Progenitor cell of endocrine pancreas (in vitro differentiated cells): ENCODE measurements at places on chromosomes 6 and 20.

DNA sequence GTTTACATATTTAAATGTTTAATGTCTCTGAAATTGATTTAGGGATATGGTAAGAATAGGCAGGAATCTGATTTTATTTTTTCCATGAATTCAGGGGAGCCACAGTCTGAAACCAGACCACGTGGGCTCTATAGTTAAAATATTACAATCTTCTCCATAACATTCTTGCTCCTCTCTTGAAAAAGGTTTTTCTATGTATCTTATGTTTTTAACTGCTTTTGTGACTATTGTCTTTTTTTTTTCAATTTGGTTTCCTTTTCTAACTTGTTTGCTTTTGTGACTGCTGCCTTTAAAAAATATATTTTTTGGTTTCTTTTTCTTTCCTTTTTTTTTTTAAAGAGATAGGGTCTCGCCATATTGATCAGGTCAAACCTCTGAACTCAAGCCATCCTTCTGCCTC is 40.1 kb downstream of the TNFAIP3 start:
- no peak for DNase-seq

GRCh38 chr6:13528777-13529343 is 41.5 kb upstream of the GFOD1 start:
- DNase-seq = no peak

DNA sequence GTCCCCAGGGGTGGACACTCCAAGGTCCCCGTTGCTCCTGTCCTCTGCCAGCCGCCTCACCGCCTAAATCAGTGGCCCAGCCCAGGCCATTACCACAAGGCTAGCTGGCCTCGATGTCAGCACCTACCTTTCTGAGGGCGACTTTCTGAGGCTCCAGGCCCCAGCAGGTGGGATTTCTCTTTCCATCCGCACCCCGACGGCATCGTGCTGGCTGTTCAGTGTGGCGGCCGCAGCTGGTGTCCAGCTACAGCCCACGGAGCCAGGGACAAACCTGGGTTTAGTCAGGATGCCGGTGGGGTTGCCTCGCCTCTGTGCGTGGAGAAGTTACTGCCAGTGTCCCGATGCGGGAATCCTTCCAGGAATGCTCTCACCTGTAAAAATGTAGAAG is 60.8 kb downstream of the ERMARD start:
- DNase-seq = no peak

DNA sequence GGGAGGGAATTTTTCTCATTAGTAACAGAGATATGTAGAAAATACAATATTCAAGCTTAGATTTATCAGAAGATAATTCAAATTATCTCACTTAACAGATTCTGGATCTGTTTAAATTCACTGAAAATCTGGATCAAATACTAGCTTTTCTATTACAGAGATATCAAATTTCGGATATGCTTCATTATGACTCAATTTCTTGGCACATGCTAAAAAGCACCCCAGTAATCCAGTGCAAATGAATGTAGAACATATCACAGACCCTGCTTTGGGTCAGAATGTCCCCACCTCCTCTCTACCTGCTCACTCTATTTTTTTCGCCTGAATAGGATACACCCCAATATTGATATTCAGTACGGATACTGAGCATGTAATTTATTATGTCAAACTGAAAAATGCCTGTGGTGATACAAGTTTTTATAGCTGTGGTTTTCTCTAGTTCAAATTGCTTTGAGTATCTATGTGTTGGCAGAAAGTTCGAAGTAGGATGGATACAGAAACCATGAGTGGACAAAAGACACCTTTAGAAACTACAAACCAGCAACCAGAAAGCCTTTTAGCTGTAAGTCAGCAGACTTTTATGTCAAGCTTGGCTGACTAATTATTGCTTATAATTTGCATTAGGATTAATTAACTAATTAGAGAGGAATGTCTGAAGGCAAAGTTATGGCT is 290.0 kb downstream of the TFAP2B start:
- no peak for DNase-seq

GRCh38 chr20:5735845-5736510 is 14.2 kb upstream of the SHLD1 start:
- no peak for DNase-seq

DNA sequence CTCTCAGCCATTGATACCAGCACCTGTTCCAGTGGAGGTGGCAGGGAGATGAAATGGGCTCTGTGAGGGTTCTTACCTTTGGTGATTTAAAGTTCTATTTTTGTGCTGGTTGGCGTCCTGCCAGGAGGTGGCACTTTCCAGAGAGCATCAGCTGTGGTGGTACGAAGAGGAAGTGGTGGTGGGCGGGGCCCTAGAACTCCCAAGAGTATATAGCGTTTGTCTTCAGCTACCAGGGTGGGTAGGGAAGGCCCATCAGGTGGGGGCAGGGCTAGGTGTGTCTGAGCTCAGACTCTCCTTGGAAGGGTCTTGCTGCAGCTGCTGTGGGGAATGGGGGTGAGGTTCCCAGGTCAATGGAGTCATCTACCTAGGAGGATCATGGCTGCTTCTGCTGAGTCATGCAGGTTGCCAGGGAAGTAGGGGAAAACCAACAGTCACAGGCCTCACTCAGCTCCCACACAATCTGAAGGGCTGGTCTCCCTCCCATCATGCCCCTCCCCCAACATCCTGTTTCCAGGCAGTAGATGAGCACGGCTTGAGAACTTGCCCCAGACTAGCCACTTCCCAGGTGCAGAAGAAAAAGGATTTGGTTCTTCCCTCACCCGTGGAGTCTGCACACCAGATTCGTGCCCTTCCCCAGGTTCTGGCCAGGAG is 46.6 kb downstream of the MOXD1 start:
- DNase-seq = no peak

- no peak for DNase-seq
These were observed 1.0 kb downstream of the TRERF1 start for GRCh38 chr6:42450477-42451332.

GRCh38 chr20:46587986-46588385 is 37.5 kb upstream of the OCSTAMP start:
- DNase-seq = no peak

DNA sequence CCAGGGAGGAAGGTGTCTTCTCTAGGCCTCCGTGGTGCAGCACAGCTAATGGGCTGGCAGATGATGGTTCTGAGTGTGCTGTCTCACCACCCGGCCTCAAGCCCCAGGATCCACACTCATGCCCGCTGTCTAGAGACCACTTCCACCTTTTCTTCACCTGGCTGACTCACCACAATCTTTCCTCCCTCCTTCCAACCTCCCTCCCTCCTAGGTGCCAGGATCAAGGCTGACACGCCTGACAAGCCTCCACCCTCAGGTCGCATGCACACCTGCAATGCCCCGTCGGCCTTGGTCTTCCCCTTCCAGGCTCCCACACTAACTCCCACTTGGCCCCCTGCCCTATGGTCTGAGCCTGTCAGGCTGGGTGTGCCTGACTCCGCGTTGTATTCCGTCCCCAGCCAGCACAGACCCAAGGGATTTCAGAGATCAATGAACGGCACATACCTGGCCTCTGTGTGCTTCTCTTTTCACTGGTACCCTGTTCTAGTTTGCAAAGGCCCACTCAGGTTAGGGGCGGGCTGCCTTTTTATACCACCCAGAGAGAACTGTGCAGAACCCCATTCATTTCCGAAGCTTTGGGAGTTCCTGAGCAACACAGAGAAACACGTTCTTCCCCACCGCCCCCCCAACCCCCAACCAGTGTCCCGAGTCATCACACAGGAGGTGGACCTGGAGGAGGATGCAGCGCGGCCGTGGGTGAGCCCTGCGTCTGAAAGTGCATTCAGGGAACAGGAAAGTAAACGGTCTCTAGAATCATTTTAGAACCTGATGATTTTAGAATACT is 39.3 kb downstream of the PMEPA1 start:
- DNase-seq = no peak

- no peak for DNase-seq
These were observed 96.4 kb upstream of the MRPS10 start for GRCh38 chr6:42313941-42314570.

DNA sequence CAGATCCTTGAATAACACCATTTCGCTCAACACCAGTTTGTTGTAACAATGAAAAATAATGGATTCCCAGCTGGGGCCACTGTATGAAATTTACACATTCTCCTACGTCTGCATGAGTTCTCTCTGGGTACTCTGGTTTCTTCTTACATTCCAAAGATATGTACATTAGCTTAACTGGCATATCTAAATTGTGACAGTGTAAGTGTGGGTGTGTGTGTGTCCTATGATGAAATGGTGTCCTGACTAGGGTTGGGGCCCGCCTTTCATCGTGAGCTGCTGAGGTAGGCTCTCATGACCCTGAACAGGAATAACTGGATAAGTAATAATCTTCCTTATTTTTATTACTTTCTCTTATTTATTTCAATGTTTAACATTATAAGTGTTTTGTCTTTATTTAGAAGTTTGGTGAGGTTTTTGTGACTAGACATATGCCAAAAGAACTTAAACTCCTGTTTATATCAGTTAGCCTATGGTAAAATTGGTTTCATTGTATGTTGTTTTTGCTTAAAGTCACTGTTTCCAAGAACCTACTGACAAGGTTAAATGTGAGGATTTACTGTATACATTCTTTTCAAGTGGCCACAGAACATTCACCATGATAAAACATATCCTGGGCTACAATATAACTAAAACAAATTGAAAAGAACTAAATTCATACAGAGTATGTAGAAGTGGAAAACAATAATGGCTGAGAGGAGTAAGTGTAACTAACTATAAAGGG is 42.4 kb downstream of the RBL1 start:
- no peak for DNase-seq

DNA sequence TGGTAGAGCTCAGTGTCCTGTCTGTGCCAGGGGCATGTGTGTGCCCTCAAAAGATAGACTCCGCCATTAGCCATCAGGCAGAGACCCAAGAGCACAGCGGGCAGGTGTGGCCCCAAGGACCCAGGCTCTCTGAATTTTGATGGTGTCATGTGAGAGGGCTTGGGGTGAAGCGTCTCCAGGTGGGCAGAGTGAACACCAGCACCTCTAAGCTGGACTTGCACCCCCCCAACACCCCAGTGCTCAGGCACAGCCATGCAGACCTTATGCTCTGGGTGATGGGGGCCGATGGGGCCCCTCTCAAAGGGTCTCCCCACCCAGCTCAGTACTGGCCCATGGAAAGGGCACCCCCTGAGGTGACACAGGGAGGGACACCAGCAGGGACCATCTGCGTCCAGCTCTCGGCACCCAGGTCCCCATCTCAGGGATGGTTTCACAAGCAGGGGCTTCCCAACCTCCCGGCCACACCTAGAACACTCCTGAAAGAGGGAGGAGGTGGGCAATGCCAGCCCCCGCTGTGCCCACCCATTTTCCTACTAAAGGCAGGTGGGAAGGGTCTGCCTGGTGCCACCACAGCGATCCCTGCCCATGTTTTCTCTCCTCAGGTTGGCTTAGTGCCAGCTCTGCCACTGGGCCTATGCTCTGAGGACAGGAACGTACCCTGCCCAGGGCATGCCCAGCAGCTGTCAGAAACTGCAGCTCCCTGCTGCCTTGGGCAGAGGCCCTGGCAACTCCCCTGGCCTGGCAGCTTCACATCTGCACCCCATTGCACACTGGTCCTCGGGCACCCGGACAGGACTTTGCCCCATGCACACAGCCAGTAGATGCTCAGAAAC is 3.5 kb downstream of the CST7 start:
- DNase-seq = no peak

DNA sequence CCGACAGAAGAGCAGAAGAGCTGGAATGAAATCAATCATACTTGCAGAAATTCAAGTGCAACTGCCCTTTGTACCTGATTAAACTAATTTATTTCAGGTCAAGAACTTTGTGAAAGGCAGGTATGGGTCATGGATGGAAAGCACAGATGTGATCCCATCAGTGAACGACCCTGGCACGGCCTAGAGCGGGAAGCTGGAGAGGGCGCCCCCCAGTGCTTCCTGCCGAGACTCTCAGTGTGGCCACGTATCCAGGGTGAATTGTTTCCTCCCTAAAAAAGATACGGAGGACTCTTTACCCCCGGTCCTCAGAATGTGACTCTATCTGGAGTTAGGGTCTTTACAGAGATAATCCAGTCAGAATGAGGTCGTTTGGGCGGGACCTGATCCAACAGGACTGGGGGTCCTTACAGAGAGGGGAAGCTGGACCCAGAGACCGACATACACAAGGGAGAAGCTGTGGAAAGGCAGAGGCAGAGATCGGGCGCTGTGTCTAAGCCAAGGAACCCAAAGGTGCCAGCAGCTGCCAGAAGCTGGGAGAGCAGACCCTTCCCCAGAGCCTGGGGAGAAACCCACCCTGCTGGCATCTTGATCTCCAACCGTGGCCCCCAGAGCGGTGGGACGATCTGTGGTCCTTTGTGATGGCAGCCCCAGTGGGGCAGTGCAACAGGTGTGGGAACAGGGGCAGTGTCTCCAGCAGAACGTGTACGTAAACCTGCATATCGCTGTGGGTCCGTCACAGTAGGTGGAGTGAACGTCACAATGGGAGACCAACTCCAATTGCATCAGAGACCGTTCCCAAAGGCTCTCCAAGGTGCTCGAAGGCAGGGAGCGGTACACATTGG is 91.9 kb downstream of the TAF4 start:
- DNase-seq = no peak

DNA sequence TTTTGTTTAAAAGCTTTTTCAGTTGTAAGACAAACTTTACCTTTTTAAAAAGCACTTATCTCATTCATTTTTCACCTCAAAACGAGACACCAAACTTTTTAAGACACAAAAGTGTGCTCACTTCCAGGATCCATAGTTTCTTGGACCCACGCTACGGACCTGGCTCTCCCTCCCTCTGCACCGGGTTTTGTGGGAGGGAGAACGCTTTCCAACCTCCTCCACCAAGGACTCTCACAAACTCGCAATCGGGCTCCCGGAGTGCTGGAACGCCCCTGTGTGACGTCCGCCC is 436 bp downstream of the CAGE1 start:
- no peak for DNase-seq

GRCh38 chr6:143505111-143505510 is 6.4 kb downstream of the FUCA2 start:
- no peak for DNase-seq

- no peak for DNase-seq
These were observed 3.6 kb downstream of the PAK5 start for GRCh38 chr20:9835302-9835701.

GRCh38 chr6:71194724-71195123 is 93.9 kb upstream of the OGFRL1 start:
- DNase-seq = no peak

DNA sequence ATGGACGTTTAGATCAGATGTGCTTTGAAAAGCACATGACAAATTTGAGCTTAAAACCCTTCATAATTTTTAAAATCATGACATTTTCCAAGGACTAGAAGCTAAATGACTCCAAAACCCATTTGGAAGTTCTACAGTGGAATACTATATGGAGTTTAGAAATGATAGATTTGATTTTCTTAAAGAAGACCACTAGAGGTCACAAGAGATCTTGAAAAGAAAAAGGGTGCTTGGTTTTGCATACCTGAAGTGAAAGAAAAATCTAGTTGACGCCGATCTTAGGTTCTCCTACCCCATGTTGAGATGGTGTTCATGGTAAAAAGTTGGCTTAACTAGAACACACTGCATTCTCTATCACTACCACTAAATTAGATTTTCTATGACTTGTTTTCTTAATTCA is 31.5 kb downstream of the CFAP61 start:
- DNase-seq = no peak

- DNase-seq = no peak
These were observed 107.4 kb upstream of the MAP7 start for GRCh38 chr6:136657666-136658065.

GRCh38 chr20:14966808-14967207 is 629.4 kb upstream of the FLRT3 start:
- DNase-seq = no peak

GRCh38 chr6:32075781-32076180 is 33.4 kb downstream of the TNXB start:
- no peak for DNase-seq
